ENCODE measurements at places on chromosomes 13 and 19.

- DNase-seq, result no peak
Measured at GRCh38 chr19:16200038-16201010, 2.6 kb downstream of the AP1M1 start.

DNA sequence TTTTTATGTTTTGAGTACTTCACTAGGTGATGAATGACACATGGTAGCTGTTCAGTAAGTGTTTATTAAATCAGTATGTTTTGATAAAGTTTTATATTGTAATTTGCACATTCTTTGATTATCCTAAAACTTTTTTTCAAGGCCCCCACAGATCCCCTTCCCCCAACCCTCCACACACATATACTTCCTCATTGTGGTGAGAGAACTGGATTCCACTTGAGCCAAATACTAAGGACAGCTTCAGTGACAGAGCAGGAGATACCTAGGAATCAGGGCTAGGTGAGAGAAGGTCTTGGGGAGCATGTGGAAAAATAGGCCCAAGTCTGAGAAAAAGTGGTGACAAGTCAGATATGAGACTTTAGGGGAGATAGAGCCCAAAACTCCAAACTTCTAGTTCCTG, 174.6 kb downstream of the TDRD3 start:
- no peak for DNase-seq

GRCh38 chr19:10968527-10969135, 7.8 kb downstream of the SMARCA4 start:
- no peak for DNase-seq

DNA sequence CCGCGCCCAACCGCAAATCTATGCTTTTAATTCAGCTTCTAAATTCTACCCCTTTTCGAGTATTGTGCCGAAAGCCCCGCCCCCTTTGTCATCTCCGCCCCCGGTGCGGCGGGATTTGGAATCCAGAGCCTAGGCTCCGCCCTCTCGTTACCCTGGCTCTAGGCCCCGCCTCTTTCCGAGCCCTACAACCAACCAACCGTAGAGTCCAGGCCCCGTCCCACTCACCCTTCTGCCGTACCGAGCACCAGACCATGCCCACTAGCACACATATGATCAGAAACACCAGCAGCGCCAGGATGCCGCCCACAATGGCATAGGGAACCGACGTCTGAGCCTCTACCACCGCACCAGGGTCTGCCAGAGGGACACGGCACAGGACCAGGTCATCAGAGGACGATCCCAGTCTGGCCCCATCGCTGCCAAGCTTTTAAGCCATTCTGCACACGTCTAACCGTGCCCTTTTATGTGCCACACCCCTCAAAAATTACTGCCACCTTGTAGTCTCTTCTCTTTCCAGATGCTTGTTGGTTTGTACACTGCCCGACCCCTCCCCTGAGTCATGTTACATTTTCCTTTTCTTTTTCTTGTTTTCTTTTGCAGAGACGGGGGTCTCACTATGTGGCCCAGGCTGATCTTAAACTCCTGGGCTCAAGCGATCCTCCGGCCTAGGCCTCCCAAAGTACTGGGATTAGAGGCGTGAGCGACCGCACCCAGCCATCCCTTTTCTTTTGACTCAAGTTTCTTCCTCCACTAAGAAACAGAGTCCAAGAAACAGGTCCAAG, 4.7 kb upstream of the ZNF428 start:
- DNase-seq, result no peak

- no peak for DNase-seq
Measured at GRCh38 chr13:43085545-43085944, 62.2 kb downstream of the DNAJC15 start.

DNA sequence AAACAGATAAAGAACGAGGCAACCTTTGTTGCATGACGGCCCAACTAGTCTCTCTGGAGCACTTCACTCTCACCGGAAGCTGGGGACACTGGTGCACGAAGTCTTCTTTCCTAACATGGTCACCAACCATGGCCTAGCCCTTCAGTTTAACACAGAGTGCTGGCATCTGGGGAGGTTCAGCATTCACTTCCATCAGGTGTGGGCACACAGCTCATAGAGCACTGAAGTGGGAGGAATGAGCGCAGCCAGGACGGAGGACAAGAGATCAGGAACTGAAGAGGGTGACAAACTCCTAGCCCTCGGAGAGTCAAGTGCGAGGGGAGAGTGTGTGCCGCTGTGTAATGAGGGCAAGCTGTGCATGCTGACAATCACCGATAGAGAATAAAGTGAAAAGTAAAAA, 92.4 kb downstream of the CDADC1 start:
- DNase-seq, result no peak

- DNase-seq, result no peak
Measured at GRCh38 chr13:79486433-79487188, 5.7 kb downstream of the NDFIP2 start.

- no peak for DNase-seq
Measured at GRCh38 chr19:31500197-31500830, 151.1 kb upstream of the TSHZ3 start.

GRCh38 chr13:93797463-93797862, 570.9 kb downstream of the GPC6 start:
- no peak for DNase-seq

GRCh38 chr13:90438576-90438975, 908.9 kb upstream of the MIR17HG start:
- DNase-seq, result no peak

DNA sequence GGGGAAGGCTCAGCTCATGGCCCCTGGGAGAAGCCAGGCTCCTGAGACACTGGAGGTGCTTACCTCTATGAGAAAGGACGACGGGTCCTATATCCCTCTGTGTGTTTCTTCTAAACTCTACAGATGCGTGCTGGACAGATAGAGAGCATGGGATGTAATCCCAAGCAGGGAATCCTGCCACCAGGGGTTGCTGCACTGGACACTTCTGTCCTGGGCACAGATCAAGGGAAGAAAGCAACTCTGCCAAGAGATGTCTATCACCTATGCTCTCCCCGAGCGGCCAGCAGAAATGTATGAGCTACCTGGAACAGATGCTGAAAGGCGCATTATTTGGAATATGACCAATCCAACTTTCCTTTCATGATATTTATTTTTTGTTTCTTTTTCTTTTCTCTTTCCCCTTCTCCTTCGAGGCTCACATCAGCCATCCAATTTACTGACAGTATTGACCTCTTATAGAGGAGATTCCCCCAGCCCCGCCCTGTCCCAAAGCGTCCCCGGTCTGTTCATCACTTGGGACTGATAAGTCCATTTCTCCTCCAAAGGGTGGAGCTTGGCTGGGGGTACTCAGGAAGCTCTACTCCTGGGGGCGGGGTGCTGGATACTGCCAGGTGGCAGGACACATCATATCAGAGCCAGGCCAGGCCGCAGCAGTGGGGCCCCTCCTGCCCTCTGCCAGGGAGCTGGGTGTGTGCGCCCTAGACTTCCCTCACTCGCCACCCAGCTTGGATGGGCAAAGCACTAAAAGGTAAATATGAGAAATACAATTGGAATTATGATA, 34.2 kb downstream of the TSHZ3 start:
- no peak for DNase-seq

Measured in activated T-cell treated with anti-CD3 and anti-CD28 coated beads, Interleukin-2, amount 50 U/mL, for 1 hour (primary cell).